ENCODE measurements at places on chromosomes 11 and 22.
A peak's percentile ranks its signal among the peaks of the same experiment; 100 is the strongest.

- DNase-seq = no peak
These were observed 4.1 kb downstream of the TSPAN32 start for GRCh38 chr11:2305788-2306451.

GRCh38 chr11:14290422-14290821 is 68.6 kb downstream of the RRAS2 start:
- DNase-seq = no peak

DNA sequence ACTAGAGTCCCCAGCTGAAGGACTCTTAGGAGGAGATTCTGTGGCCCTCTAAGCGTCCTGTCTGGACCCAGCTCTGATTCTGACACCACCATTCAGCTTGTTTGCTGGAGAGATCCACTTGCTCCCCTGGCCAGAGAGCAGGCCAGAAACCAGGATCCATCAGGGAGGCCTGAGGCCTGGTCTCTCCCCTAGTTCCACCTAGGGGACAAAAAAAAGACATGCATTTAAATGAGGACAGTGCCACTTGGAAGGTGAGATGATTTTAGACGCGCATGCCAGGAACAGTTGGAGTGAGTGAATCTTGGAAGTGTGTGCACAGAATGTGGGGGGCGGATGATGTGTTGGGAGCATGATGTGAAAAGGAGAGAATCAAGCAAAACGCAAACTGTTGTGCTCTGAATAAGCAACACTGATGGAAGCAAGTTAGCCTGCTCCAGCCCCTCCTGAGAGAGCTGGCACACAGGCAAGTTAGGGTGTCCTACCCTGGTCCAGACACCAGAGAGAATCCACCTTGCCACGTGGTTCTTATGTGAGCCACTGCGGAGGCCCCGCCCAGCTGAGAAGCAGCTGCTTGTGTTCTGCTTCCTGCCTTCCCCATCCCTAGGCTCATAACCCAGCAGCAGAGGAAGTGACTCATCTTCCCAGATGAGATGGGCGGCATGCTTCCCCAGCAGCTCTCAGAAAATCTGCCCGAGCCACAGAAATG is 8.0 kb upstream of the SLCO2B1 start:
- DNase-seq = peak; percentile 79

GRCh38 chr11:33892906-33893594 is 1.2 kb upstream of the LMO2 start:
- DNase-seq = no peak

DNA sequence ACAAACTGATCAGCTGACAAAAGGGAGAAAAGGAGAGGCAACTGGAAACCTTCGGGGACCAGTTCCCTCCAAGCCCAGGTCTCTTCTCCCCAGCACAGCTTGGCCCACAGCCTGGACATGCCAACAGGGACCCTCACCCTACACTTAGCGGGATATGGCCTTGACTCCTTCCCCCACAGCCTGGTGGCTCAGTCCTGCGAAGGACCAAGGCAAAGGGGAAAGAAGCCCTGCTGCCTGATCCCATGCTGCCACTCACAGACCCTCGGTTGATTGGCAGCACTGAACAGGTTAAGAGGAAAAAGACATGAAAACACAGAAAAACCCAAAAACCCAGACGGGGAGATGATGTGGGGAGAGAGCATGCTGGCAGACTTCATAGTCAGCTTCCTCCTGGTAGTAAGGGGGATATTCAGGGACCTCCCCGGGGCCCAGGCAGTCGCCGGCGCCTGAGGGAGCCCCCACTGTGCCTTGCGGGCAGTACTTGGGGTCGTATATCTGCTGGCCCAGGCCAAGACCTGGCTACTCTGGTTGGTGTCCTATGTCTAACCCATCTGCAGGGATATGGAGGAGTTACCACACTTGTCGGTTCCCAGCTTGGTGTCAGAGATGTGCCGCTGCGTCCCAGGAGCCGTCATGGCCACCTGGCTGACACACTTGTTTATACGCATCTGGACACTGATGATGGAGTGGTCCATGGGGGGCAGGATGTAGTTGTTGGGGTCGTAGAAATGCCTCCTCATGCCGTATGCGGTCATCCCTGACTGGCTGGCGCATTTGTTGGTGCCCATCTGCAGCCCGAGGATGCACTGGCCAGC is 34.2 kb upstream of the HORMAD2 start:
- no peak for DNase-seq

DNA sequence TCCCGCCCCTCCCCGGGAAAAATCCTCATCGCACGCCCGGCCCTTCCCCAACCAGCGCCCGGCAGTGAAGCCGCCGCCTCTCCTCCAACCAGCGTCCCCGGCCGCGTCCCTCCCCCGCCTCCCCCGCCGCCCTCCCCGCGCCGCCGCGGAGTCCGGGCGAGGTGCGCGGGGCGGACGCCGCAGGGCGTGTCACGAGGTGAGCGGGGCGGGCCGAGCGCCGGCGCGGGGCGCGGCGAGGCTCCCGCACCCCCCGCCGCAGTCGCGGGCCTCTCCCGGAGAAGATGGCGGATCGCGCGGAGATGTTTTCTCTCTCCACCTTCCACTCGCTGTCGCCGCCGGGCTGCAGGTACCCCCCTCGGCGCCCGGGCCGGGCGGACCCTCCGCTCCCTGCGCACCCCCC is at the start of gene MAPK8IP2:
MAPK8IP2 (plus strand) TSS at position 256 of the 400 bp plus-strand sequence; CDS start at position 282, 26 bp downstream.
- no peak for DNase-seq

DNA sequence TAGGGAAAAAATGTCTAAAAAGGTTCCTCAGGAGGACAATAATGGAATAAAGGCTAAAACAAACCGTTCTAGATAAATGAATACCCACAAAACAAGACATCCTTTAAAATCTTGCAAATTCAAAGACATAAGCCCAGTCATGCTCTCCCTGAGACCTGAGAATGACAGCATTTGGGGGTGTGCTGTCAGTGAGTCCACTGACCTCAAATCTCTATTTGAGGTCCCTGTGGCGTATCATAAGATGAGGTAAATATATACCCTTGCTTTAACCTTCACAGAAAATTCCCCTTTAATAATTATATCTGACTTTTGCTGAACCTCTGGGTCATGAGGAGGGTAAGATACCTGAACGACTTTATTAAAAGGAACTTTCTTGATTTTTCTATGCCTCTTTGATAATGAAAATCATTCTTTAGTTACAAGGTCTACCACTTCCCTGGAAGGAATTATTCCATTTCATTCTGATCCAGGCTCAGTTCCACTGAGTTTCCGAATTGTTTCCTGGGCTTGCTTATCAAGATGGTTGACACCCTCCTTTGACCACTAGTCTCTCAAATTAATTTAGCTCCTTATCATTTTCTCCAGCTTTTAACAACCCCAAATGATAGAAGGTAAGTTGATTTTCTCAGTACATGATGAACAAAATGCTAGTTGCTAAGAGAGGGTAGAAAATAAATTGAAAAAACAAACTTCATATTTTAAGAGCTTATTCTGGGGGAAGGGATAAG is 53.8 kb upstream of the CHRM4 start:
- DNase-seq = no peak

DNA sequence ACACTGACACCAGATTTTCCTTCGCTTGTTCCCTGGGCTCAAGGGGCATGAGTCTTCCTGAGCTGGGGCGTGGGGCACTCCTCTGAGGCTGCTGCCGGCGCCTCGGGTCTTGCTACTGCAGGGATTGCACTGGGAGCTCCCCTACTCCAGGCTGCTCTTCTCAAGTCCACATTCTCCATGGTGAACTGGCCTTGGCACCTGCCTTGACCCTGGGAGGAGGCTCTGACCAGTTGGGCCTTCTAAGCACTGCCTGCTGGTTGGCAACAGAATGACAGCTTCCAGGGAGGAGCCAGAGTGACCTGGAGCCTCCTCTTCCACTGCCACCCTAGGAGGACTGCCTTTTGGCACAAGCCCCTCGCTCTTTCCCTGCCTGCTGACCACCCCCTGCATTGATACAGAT is 9.5 kb downstream of the FREY1 start:
- no peak for DNase-seq

- no peak for DNase-seq
These were observed 8.9 kb upstream of the PLXNB2 start for GRCh38 chr22:50316114-50317065.

DNA sequence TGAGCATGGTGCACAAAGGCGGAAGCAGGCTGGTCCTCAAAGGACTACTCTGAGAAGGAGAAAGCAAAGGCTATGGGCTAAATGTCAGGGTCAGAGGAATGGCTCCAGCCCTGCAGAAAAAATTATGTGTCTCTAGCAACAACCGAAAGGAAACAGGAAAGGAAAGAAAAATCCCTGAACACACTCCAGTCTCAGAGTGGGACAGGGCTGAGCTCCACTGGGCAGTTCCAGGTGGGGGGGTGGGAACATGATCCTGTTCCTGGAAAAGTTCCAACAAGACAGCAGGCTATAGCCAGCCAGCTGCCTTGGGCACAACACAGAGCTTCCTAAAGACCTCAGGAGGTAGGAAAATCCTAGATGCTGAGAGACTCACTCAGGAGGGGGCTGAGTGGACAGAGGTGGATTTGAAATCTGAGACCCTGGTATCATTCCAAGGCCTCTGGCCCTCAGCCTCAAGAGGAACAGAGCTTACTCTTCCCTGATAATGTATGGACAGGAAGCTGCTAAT is 1088.2 kb downstream of the TBC1D22A start:
- no peak for DNase-seq

GRCh38 chr22:33070600-33070999 is 12.4 kb upstream of the SYN3 start:
- DNase-seq = no peak

GRCh38 chr11:100403816-100404215 is 283.3 kb upstream of the ARHGAP42 start:
- DNase-seq = no peak

- no peak for DNase-seq
These were observed 669 bp downstream of the KDM4D start for GRCh38 chr11:94974178-94974577.

- DNase-seq = no peak
These were observed 103.8 kb downstream of the EXT2 start for GRCh38 chr11:44199298-44199697.

DNA sequence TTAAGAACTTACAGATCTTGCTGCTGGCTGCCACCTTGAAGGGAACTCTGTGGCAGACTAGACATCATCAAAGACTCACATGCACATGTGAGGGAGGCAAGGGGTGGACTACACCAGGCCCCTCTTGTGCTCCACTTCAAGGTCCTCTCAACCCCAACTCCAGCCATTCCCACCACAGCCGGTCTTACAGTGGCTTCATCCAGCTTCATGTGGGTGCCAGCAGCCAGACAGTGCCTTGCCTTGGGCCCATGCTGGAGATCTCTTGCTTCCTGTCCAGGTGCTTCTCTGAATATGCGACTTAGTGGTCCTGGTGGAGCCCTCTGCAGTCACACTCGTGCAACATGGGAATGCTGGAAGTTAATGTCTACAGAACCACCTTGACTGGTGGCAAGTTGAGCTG is 44.6 kb upstream of the WNT7B start:
- DNase-seq = no peak

- no peak for DNase-seq
These were observed 4.6 kb downstream of the TMEM9B start for GRCh38 chr11:8959546-8960166.

GRCh38 chr22:48757985-48758561 is 1069.6 kb downstream of the BRD1 start:
- no peak for DNase-seq
